ENCODE measurements at places on chromosomes 4 and X.

DNA sequence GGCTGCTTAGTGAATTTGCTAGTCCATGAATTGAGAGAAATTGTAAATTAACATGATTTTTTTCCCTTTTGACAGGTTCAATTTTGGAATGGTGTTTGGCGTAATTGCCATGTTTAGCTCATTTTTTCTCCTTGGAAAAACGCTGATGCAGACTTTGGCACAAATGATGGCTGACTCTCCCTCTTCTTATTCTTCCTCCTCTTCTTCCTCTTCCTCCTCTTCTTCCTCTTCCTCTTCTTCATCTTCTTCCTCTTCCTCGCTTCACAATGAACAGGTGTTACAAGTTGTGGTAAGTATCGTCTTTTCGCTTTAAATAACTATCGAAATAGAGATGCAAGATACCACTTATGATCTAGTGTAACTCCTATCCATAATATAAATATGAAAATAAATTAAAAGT, 5.7 kb downstream of the MBTPS2 start:
- DNase-seq = no peak

GRCh38 chr4:126306152-126306869, 991.6 kb downstream of the FAT4 start:
- no peak for DNase-seq

DNA sequence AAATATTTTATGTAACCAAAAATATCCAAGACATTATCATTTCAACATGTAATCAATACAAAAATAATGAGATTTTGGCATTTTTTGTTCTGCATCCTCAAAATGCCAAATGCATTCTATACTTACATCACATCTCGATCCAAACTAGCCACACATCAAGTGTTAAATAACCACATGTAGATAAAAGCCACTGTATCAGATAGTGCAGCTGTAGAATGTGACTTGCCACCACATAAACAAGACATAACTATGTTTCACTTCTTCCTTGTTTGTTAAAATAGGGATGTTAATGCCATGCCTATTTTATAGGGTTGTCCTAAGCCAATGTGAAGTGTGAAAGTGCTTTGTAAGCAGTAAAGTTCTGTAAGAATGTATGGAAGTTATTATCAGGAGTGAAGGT, 20.9 kb downstream of the INTS6L start:
- no peak for DNase-seq

DNA sequence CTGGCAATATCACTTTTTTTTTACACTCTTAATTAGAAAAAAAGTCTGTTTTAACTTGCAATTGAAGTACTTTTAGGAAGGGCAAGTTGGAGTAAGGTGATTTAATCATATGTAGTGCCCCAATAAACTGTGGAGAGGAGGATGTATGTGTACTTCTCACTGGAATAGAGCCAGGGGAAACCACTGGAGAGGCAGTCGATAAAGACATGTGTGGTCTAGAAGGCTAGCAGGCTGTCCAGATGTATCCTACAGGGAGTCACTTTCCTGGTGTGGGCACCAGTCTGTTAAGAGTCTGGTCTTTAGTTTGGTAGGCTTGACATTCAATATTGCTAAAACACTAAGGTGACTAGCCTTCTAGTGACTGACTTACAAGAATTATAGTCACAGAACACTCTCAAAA, 9.6 kb upstream of the SGMS2 start:
- no peak for DNase-seq

DNA sequence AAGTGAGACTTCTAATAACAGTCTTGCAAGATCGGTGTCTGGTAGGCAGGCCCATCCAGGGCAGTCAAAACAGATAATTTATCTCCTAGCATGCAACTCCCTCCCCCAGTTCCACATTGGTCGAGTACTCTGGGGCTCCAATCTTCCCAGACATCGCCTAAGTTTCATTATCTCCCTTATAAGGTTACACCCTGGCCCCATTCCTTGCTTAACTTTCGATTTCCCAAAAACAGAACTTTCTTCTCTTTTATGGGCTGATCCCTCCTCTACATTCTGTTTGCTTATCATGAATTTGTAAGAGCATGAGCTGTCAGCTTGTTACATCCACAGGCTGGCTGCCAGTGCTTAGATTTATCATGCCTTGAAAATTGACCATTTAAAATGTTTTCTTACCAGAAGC, 471.3 kb downstream of the TECRL start:
- DNase-seq = no peak

GRCh38 chr4:75726577-75726976, 2.2 kb downstream of the USO1 start:
- no peak for DNase-seq

GRCh38 chrX:7889680-7890079, 37.5 kb downstream of the PNPLA4 start:
- DNase-seq = no peak
